Activated CD4-positive, alpha-beta T cell treated with anti-CD3 and anti-CD28 coated beads, Interleukin-2, amount 50 U/mL, for 1 hour (primary cell): ENCODE measurements at places on chromosomes 3 and 15.

DNA sequence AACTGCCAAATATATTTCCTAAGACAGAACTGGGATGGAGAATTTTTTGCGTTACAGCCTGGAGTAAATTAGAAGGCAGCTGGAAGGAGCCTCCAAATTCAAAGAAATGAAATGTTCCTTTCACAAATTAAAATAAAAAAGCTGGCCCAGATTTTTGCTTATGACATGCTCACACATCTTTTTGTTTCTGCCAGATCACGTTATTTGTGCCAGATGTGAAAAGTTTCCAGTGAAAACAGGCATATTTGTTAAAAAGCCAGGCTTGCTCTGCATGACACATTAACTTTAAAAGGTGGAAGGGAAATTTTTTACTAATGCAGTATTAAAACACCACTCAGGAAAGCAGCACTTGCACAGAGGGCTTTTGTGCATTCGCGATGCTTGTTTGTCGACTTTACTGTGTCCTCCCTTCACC lies 23.3 kb upstream of the ACKR4 start:
- DNase-seq: no peak

- DNase-seq: no peak
Observed at GRCh38 chr3:24420224-24420623, 74.4 kb downstream of the THRB start.

DNA sequence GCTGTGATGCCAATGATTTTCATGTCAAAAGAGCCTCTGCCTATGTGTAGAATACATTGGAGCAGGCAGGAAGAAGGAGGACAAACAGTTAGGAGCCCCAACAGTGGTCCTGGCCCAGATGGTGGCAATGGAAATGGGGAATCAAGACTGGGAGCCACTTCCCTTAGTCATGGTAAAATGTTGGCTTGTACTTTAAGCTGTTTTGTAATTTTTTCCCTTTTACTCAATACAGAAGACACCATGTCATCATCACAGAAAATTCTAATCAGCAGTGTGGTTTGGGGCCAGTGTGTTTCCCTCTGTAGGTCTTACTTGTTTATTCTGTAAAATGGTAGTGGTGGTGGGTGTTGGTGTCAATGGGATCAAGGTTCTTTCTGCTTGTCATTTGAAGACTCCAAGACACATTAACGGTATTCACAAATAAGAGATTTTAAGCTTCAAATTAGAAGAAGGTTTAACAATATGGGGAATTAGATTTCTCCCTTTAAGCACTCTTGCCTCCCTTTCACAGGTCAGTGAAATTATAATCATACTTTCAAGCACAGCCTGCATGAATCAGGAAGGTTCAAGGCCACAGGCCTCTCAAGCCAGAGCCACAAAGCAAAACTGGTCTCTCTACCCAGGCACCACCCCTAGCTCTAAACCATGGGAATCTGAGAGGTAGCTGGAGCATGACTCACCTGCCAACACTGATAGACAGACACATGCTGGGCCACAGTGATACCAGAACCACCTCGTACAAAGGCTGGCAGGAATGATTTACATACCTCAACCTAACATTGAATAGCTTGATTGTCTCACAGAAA lies 24.9 kb downstream of the SIAH2 start:
- no peak for DNase-seq

DNA sequence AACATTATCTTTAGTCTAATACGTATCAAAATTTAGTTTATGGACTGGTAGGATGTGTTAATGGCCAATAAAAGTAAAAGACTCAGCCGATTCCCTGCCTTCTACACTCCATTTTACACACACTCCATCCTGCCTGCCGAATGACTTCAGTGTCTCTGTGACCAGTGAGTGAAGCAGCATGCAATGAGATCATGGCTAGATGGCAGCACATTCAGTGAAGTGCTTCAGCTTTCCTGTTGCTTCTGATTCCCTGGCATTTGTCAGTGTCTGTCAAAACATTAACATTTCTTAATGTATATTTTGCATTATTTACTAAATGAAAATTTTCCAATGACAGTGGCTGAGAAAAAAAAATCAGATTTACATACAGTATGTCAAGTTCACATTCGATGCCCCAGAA lies 412.0 kb downstream of the FHIT start:
- no peak for DNase-seq

GRCh38 chr3:169430707-169431404 lies 232.7 kb downstream of the MECOM start:
- no peak for DNase-seq

GRCh38 chr3:73475717-73476116 lies 149.0 kb downstream of the PDZRN3 start:
- no peak for DNase-seq

- DNase-seq: no peak
Observed at GRCh38 chr3:42721690-42722089, 19.1 kb upstream of the HHATL start.

DNA sequence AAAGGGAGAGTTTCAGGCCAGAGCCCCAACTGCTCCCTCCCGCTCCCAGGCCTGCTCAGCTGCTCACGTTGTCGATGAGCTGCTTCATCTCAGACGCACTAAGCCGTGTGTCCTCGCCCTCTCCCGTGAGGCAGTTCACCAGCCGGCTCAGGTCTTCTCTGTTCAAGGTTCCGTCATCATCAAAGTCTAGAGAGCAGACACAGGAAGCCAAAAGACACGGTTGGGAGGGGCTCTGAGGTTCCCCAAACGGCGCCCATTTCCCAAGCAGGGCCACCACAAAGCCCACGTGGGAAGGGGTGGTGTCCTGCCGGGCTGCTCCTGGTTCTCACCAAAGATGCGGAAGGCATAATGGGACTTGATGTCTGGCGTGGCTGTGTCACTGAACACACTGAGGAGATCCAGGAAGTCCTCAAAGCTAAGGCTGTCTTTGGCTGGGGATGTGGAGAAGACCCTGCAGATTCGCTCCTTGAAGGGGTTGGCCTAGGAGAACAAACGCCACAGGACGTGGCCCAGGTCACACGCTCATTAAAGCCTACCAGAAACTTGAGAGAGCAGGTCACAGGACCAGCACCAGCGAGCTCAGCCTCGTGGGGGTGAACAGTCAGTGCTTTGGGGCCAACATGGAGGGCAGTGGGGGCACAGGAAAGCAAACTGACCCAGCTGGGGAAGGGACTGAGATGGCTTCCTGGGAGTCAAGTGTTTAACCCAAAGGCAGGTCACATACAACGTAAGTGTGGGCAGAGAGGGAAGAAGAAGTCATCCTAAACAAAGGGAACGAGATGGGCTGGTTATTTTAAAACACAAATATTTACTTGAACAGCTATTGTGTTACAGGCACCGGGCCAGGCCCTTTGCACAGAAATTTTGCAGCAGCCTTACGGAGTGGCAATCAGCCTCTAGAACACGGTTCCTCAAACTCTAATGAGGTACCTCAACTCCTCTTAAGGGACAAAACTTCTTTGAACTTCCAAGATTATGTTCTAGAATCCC lies 2.4 kb downstream of the CIB1 start:
- DNase-seq: peak; percentile 84

DNA sequence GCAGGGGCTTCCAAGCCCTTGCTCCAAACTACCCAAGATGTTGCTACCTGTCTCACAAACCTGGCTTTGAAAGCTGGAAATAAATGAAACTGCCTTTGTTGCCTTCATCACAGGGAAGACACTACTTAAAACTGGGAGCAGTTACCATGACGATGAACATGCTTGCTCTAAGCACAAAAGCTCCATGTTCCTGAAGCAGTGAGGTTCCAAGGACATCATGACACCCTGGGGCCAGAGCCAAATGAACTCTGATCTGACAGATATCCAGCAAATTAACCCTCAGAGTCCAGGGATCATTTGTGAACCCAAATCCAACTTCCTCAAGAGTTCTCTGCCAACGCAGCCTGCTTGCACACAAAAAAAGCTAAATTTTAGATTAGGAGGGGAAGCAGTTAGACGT lies 10.7 kb downstream of the TRAIP start:
- no peak for DNase-seq

DNA sequence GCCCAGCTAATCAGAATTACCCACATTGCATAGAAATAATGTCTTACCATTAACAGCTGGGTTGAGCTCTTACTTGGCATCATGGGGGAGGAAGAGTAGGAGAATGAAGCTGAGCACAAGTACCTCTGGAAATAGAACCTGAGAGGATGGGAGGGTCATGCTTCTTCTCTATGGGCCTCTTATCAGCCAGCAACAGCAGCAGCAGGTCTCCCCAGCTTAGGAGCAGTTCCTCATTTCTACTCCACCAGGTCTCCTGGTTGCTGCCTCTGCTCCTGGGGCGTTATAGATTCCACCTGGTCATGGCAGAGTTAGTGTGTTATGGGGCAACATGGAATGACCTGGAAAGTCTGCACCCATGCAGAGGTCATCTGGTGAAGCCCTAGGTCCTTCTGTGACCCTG lies 3.4 kb downstream of the FSD2 start:
- no peak for DNase-seq
